ENCODE measurements at places on chromosomes 2 and 18.

DNA sequence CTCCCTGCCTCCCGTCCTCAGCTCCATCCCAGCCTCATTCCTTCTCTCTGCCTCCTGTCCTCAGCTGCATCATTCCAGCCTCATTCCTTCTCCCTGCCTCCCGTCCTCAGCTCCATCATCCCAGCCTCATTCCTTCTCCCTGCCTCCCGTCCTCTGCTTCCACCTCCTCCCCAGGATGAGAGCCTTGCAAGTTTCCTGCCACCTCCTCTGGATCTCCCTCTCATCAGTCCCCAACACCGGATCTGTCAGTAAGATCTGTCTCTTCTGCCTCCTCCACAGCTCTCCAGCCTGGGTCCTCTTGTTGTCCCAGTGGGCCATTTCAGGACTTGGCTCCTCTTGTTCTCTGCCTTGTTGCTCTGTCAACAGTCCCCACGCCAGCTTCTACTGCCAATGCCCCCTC lies 130.9 kb downstream of the NDUFA10 start:
- DNase-seq = no peak

GRCh38 chr2:8315531-8316165 lies 366.2 kb upstream of the ID2 start:
- DNase-seq = peak; percentile 46

DNA sequence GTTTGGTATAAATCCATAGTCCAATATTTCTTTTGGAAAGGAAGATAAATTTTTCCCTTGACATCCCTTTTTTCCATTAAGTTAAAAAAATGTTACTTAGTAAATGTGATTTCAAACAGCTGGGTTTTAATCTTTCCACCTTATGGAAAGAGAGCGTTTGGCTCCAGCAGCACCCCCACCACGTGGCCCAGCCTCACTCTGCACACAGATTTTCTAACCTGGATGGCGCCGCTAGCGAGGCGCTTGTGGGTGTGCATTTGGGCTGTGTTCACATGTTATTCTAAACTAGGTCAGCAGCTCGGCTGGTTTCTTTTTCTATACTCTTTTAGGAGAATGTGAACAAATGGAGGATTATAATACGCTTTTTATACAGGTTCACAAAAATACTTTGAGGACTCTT lies 218.0 kb downstream of the LDLRAD4 start:
- DNase-seq = no peak

DNA sequence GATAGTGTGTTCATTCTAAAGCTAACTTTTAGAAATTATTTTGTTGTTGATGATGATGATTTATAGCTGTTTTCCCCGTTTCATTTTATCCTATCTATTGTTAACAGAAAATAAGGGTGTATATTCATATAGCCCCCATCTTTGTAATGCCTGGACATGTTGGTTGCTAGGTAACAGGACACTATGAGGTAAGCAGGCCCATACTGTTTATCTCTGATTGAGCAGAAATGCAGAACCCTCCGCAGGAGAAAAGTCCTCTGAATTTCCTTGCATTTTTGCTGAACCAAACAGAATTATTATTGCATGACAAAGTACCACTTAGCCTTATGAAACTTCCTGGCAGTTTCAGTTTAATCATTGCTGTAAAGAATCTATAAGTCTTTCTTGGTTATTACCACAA lies 339.4 kb downstream of the DCC start:
- DNase-seq = no peak

DNA sequence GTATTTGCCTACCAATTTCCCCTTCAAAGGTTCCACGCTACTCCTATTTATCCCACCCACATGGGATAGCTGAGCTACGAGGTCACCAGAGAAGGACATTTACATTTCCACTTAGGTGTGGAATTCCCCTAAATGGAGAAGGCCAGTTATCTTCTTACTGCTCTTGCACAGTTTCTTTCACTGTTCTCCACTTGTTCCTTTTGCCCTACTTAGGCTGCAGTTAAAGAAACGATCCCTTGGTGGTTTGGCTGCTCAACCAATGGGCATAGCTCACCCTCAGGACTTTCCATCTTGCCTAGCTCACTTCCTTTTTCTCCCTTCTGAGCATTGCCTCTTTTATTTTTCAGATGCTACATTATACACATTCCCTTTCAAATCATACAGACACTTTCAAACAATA lies 11.2 kb upstream of the NABP1 start:
- DNase-seq = peak; percentile 62

- DNase-seq = no peak
Observed at GRCh38 chr18:24220318-24220688, 81.4 kb downstream of the CABYR start.

- DNase-seq = peak; percentile 21
Observed at GRCh38 chr2:220811952-220812570, 760.0 kb downstream of the EPHA4 start.

DNA sequence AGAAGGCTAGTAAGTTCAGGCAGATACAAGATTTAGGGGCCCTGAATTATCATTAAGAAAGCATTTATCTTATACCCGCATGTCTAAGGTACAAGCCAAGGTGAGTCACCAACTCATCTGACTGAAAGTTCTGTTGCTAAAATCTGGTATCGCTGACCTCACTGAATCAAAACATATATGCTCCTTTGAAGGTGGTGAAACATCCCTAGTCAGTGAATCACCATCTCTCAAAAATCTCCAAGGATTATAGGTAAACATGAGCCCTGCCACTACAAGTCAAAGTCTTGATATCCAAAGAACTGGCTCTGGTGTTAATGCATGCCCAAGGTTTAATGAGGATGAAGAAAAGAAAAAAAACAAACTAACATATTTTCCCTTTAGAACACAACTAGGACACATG lies 43.5 kb downstream of the IRS1 start:
- DNase-seq = peak; percentile 75

GRCh38 chr2:231642631-231643494 lies 50.2 kb downstream of the TEX44 start:
- peak; percentile 96 for DNase-seq

- no peak for DNase-seq
Observed at GRCh38 chr2:96107708-96108065, 8.7 kb downstream of the ADRA2B start.

DNA sequence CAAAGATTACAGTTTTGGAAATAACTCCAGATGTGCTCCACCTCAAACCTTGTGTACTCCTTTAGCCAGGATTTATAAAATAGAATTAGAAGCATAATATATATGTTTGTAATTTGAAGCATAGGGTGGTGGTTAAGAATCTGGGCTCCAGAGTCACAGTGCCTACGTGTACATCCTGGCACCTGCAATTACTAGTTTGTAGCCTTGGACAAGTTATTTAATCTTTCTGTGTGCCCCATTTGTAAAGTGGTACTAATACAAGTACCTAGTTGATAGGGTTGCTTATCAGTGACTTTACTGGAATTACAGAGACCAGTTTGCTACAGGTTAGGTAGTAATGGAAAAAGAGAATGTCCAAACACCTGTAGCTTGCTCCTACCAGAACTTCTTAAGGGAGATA lies 28.6 kb downstream of the EML4 start:
- DNase-seq = no peak

GRCh38 chr2:40346535-40347354 lies 105.1 kb downstream of the SLC8A1 start:
- DNase-seq = no peak

DNA sequence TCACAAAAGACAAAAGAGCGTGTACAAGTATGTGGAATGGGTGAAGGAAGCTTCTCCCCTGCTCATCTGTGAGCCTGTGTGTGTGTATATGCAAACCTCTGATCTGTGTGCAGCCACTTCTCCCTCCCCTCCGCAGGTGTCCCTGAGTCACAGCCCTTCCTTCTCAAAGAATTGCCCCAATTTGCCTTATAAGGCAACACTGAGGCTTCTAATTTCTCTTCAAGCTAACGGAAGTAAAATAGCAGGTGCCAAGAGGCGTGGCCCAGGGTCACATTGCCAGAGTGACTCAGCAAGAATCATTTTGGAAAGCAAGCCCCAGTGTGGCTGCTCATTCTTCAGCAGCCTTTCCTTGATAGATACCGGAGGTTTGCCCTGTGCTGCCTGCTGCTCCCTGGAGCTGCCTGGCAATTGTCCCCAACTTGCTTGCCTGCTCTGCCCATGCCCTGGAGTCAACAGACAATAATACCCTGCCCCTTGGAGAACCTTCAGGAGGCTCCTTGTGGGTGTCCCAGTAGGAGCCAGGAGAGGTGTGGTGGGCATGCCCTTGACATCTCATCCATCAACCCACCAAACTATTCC lies 37.3 kb upstream of the BMP10 start:
- DNase-seq = peak; percentile 80

- DNase-seq = peak; percentile 49
Observed at GRCh38 chr2:219073413-219074129, 12.8 kb upstream of the IHH start.

GRCh38 chr2:179240481-179241451 lies 23.9 kb downstream of the SESTD1 start:
- DNase-seq = no peak

DNA sequence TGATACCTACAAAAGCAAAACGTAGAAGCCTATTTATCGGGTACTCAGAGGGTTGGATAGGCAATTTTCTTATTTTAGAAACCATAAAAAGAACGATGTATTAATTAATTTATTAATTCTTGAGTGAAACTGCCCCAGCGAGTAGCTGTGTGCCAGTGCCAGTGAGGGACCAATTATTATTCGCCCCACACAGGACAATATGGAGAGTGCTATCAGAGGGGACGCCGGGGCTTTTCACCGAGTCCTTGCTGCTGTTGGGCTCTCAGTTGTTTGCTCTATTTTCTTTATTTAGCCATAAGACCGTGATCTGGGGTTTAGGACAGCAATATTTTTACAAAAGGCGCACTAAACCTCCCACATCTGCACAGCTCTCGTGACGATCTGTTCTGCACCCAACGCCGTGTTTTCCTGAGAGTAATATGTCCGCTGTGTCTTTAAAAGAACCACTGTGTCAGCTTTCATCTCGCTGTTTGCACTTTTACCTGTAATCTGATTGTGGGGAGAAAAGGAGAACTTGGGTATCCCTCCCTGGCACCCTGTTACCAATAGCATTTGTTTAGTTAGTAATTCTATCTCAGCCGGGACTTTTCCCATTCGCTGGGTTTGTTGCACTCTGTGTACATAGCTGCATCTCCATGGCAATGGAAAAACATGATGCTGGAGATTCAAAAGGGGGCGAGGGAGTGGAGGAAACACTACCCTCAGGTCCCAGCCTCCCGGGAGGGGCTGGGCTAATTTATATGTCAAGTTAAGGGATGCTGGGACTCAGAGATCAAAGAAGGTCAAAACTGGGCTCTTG lies 30.1 kb upstream of the ZNF516 start:
- DNase-seq = peak; percentile 59

GRCh38 chr2:19932928-19933327 lies 31.1 kb upstream of the TTC32 start:
- no peak for DNase-seq

GRCh38 chr2:2567776-2568175 lies 236.7 kb upstream of the MYT1L start:
- no peak for DNase-seq

- DNase-seq = no peak
Observed at GRCh38 chr2:219447242-219448098, 12.8 kb downstream of the SPEG start.

GRCh38 chr2:241507430-241508239 lies 749 bp downstream of the STK25 start:
- DNase-seq = peak; percentile 59

DNA sequence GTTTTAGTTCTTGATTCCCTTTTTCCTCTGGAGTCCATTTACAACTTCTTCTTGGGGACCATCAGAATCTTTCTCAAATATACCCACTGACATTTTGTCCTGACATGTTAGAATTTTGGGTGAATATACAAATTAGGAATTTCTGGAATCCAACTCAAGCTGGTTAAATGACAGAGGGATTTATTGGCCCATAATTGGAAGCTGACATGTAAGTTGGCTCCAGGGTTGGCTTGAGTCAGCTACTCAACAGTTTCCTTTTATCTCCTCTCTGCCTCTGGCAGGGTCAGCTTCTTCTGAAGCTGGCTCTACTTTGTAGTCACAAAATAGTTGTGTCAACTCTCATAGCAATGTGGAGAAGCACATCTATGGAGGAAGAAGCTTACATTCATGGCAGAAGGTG lies 36.6 kb upstream of the PPP1R1C start:
- DNase-seq = no peak

DNA sequence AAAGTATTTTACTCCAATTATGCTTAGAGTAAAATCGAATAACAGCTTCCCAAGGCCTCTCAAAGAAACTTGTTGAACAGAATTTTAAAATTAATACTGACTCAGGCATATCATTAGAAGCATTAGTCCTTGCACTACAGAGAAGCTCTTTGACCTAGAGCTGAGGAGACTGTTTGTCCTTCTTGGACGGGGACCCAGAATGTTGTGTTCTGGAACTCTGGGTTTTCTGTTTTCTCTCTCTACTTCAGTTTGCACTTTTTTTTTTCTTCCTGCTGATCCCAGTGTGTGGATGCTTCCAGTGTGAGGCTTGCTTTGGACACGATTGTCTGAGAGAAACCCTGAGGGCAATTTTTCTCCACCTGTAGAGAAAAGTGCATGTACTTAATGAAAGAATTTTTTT lies 847.6 kb downstream of the SOCS6 start:
- DNase-seq = no peak

DNA sequence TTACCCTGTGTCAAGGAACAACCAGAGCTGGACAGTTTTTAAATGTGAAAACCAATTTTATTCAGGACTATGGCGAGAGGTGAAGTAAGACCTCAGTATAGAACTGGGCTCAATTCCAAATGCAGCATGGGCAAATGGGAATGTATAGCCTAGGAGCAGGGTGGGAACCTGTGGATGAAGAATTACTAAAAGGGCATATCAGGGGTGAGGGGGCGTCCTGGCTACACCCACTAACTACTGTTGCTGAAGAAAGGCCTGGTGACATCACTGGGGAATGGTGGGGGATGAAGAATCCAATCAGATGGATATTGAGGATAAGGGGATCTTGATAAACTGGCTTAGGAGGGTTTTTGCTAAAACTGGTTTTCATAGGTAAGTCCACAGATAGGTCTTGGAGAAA lies 27.3 kb upstream of the IL37 start:
- no peak for DNase-seq

GRCh38 chr2:190999058-190999457 lies 14.9 kb downstream of the STAT1 start:
- DNase-seq = no peak
